ENCODE measurements at places on chromosomes 13 and 19. TPM values are rescaled to one million over a fixed set of nuclear protein-coding genes. Genes with fewer than 3 reads are reported as not detected.
A peak's percentile ranks its signal among the peaks of the same experiment; 100 is the strongest.

GRCh38 chr19:42098781-42099180 is 22.8 kb downstream of the ZNF574 start:
- DNase-seq = no peak

DNA sequence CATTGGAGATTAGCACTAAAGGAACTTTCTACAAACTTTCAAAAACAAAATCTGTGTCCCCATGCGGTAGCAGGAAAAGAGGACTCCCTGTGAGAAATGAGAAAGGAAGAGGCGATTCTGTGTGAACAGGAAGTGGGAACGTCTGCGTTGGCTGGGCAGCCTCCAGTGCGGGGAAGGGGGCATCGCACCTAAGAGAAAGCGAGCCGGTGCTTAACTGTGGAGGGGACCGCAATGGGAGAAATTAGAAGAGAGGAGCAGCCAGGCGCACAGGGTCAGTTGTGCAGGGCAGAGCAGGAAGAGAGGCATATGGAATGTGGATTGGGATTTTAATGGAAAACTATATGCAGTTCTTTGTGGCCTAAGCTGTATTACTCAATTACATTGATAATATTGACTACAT is 77.4 kb upstream of the DOCK9 start:
- DNase-seq = no peak

- no peak for DNase-seq
Measured at GRCh38 chr19:7783991-7784423, 21.0 kb downstream of the CLEC4M start.

KCNC3 gene
- polyA plus RNA-seq = 55.2 TPM

DNA sequence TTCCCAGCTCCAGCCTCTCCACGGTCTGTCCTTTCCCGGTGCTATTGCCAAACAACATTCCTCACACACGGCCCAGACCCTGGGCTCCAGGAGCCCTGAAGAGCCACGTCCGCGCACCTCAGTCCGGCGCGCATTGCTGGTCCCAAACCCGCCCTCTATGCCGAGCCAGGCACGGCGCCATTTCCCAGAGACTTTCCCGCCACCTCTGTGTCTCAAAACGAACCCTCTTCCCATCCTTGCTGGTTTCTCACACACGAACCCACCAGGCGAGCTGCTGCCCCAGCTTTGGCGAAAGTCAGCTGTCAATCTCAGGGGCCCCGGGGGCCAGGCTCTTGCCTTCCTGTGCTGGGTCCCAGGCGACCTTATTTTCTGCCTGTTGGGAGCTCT is 28.0 kb upstream of the F7 start:
- no peak for DNase-seq

DNA sequence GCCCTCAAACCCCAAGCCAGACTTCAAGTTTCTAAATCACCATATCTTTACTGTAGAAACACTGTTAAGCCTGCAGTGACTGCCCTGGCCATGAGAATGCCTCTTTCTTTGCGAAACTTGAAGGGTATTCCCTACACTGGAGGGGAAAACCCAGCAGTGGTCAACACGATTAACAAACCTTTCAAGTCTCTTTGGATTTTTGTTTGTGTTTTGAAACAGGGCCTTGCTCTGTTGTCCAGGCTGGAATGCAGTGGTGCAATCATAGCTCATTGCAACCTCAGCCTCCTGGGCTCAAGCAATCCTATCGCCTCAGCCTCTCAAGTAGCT is 17.4 kb upstream of the POMP start:
- DNase-seq = no peak

LILRB4 gene
- polyA plus RNA-seq = 1.3 TPM

ZNF530 gene
- 7.2 TPM for polyA plus RNA-seq

DNA sequence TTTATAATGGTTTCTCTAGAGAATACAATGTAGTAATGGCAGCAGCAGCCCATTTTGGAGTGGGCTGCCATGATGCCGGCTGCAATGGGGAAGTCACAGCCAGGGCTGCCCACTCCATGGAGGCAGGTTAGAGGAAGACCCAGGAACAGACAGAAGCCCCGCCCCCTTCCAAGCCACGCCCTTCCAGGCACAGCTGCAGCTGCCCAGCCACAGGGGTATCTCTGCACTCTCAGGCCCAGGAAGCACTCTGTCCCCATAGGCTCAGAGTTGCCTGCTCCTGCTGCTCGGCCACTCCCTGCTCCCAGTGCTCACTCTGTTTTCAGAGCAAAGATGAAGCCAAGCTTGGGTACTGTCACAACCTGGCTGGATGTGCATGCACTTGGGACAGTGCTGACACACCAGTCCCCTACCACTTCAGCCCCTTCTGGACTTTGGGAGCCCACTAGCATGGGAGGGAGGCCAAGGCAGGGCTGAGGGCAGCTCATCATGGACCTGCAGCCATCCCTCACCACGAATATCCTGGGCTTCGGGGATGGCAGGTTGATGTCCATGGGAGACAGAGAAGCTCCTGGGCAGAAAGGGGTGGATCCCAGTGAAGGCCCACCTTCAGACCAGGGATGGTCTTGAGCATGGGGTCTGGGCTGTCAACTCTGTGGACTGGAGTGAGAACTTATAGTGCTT is 1224.2 kb downstream of the SLITRK5 start:
- no peak for DNase-seq

ZNF382 gene
- polyA plus RNA-seq = 10.9 TPM

DNA sequence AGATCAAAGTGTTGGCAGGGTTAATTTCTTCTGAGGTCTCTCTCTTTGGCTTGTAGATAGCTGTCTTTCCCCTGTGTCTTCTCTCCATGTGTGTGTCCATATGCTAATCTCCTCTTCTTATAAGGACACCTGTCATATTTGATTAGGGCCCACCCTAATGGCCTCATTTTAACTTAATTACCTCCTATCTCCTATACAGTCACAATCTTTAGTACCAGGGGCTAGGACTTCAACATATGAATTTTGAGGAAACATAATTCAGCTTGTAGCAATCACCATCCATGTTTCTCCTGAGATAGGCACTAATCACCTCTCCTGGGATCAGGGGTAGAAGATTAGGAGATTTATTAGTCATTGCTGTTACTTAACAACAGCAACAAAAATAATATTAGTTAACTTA is 196.1 kb upstream of the RXFP2 start:
- no peak for DNase-seq

- no peak for DNase-seq
Measured at GRCh38 chr13:27925220-27925991, 5.6 kb downstream of the PDX1 start.

- no peak for DNase-seq
Measured at GRCh38 chr19:51621178-51621577, 9.0 kb downstream of the SIGLEC5 start.

GRCh38 chr19:17629760-17630159 is 58.4 kb downstream of the UNC13A start:
- no peak for DNase-seq

DNA sequence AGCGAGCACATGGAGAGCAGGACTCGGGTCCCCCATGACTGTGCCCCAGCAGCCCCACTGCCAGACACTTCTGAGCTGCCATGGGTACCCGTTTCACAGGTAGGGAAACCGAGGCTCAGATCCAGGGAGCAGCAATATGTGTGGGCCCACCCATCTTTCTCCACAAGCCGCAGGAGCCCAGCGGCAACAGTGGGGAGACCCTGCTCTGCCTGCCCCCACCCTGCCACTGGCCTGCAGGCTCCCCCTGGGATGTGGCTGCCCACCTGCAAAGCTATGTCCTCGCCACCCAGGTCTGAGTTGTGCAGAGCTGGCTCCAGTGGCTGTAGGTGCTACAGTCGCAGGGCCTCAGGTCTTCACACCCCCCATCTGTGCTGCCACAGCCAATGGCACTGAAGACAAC is 50.6 kb upstream of the C1QTNF9B start:
- no peak for DNase-seq

DNA sequence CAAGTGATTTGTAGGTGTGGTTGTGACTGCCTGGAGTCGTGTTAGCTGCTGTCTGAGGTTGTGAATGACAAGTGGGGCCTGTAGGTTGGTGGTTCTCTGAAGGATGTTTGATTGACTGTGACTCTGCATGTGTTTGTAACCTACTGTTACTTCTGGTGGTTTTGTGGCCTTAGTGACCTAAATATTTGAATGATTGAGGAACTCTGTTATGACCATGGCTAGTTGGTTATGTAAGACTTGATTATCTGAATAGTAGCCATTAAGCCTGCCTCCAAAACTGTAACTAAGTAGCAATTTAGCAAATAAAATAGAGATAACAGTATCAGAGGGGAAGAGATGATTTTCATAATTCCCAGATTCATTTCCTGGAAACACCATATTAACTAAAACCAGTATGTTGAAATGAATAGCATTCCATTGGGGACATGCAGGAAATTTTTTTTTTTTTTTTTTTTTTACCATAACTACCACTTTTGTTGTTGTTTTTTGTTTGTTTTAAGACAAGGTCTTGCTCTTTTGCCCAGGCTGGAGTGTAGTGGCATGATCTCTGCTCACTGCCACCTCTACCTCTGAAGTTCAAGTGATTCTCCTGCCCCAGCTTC is 865 bp downstream of the ZNF382 start:
- DNase-seq = no peak

TMEM238 gene
- 0.32 TPM for polyA plus RNA-seq

- no peak for DNase-seq
Measured at GRCh38 chr13:58300974-58301681, 669.6 kb downstream of the PCDH17 start.

- no peak for DNase-seq
Measured at GRCh38 chr13:35552172-35552844, 75.8 kb upstream of the MAB21L1 start.

DNA sequence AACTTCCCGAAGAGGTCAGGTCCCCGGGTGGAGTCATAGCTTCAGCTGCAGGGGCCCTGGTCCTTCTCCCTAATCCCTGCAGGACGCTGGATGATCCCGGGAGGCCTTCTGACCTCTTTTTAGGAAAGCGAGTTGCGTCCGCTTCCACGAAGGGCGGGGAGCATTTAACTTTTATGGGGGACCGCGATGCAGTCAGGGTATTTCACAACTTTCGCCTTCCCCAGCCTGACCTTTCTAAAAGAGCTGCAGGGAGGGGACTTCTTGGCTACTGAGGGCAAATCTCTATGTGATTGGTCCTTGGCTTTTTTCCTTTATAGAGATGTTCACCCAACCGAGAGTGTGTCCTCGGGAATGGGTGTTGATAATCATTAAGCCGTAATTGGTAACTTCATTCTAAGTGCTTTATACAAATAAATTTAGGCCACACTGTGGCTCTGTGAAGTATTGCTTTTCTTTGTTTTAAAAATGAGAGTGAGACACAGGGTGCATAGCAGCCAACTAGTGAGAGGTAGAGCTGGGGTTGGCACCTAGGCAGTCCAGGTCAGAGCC is 778 bp downstream of the ZNF230 start:
- peak; percentile 4 for DNase-seq

EFNA2 gene
- polyA plus RNA-seq = 1.4 TPM

GDF15 gene
- 4.2 TPM for polyA plus RNA-seq

DNA sequence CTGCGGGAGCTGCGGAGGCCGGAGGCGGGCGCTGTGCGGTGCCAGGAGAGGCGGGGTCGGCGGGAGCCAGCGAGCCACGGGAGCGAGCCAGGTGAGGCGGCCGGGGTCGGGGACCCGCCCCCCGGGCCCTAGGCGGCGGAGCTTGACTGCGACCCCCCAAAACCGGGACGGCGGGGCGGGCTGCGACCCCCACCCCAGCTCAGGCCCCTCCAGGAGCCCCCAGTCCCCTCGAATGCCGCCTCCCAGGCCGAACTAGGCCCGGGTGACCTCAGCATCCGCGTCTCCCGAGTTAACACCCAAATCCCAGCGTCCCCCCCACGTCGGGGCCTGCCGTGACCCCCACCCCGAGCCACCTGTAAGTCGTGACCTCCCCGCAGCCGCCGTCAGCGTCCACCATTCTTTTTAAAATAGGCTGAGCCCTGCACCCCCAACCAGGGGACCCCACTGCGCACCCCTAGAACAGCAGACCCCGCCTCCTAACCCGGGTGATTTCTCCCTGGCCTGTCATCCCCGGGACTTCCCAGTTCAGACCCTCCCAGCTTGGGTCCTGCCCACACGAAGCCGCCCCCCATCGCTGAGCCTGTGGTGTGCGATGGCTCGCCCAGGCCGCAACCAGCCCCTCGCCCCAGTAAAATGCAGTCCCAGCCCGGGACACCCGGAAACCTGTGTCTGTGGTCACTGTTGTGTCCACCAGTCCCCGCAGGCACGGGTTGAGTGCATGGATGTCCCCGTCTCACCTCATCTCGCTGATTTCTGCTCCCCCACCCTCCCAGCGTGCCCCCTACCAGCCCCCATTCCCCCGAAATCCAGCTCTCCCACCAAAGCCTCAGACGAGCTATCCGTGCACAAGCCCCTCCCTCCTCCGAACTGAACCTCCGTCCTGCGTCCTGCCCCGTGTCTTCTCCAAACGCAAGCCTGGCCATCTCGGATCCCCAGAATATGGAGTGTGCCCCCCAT is 551 bp downstream of the FZR1 start:
- no peak for DNase-seq

GRCh38 chr13:95106562-95106961 is 194.7 kb downstream of the ABCC4 start:
- DNase-seq = no peak

GRCh38 chr13:90898811-90899210 is 448.7 kb upstream of the MIR17HG start:
- no peak for DNase-seq

Measured in left kidney (tissue), 8 donors.